CD4-positive, alpha-beta T cell treated with Interleukin-17A for 1 hour (primary cell): ENCODE measurements at places on chromosomes 12 and 14.

GRCh38 chr12:75747572-75748021 lies 236.2 kb upstream of the KRR1 start:
- no peak for DNase-seq

DNA sequence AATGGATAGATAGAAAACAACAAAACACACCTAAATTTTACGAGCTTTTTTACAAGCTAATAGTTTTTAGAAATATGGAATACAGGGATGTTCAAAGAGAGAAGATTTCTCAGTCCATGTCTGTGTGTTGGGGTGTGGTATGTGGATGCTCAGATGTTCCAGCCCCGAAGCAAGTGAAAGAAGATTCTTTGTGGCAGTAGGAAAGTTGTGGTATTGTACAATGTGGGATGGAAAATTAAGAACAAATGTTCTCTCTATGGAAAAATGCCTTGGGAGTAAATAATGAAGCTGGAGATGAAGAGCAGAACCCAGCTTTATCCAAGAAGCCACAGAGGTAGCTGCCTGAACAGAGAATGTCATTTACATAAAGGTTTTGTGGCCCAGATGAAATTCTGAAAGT lies 150.3 kb upstream of the PRKD1 start:
- no peak for DNase-seq

DNA sequence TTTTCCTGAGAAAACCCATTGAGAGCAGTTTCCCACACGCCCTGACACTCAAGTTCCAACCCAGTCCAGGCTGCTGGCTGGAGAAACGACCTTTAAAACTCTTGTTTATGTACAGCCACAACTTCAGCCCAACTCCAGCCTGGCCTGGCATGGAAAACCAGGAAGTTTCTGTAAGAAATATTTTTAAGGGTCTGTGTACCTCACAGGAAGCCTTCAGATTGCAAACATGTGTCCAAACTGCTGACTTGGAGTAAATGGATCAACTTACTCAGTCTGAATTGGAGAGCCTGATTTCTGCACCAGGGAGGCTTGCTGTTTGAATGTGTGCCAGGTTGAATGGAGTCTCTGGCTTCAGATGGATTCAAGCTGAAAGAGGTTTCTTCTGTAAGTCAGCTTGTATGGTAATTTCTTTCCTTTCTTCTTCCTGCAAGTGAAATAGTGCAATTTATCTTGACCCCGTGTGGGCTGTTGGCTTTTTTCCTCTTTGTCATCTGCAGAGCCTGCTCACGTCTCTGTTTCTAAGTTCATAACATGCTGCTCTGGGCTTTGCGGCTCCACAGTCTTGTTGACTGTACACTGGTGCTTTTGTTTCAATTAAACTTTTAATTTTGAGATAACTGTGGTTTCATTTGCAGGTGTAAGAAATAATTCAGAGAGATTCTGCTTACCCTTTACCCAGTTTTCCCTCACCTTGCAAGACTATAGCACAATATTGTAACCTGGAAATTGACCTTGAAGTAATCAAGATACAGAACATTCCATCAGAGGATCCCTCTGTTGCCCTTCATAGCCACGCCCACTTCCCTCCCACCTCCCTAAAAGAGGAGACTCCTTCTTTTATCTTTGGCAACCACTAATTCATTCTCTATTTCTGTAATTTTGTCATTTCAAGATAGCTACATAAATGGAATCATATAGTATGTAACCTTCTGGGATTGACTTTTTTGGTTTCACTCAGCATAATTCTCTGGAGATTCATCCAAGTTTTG lies 109.7 kb upstream of the PRMT8 start:
- no peak for DNase-seq

GRCh38 chr12:40226705-40227104 lies 1.9 kb downstream of the LRRK2 start:
- no peak for DNase-seq

DNA sequence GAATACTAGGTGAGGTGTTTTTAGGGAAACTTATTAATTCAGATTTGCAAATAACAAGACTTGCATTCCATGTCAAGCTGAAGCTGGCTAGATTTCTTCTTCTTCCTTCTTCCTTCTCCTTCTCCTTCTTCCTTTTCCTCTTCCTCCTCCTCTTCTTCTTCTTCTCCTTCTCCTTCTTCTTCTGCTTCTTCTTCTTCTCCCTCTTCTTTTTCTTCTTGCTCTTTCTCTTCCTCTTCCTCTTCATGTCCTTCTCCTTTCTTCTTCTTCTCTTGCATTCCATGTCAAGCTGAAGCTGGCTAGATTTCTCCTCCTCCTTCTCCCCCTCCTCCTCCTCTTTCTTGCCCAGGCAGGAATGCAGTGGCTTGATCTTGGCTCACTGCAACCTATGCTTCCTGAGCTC lies 297.8 kb downstream of the PRKD1 start:
- no peak for DNase-seq

DNA sequence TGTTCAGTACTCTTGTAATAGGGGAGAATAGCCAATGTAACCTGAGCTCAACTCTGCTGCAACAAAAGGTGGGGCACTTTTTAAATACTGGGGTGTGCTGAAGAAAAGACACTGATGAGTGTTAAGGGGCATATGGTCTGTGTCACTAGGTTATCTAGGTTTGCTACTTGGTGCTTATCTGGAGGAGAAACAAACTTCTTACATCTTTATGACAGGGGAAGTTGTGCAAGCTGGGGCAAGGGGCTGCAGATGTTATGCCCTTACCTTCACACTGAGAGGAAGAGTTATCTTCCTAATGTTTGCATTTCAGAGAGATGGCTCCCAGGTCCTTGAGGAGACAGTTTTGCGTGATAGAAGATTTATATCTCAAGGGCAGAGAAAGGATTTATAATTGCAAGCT lies 90.9 kb upstream of the PKP2 start:
- DNase-seq, result no peak

DNA sequence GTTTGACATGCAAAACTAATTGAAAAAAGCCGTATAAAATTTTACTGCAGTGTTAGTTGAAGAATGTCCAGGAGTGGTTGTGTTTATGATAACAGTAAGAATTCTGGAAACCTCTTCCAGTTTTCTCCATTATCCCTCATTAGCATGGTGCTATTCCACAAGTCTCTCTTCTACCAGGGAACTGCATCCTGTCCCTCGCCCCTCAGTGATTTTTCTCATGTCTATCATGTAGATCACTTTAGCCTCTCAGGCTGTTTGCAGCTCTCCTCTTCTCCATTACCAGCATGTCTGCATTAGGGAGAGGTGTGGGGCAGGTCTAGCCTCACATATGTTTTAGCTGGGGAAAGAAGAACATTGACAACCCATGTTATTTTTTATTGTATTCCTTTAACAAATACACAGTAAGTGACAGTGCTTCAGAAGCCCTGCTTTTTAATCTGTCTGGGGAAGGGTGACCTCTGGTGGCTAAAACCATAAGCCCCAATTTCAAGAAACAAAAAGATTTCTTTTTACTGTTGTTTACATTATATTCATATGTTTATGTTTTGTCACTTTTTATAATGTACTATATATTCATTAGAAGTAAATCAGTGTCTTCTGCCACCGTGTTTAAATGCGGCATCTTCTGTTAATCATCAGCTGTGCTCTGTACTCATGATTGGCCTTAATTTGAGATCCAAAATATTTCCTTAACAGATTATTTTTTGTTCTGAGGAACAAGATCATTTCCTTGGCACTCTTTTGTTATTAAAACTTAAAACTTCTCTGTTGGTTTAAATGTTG lies 70.7 kb downstream of the RASSF8 start:
- DNase-seq, result peak; percentile 20

DNA sequence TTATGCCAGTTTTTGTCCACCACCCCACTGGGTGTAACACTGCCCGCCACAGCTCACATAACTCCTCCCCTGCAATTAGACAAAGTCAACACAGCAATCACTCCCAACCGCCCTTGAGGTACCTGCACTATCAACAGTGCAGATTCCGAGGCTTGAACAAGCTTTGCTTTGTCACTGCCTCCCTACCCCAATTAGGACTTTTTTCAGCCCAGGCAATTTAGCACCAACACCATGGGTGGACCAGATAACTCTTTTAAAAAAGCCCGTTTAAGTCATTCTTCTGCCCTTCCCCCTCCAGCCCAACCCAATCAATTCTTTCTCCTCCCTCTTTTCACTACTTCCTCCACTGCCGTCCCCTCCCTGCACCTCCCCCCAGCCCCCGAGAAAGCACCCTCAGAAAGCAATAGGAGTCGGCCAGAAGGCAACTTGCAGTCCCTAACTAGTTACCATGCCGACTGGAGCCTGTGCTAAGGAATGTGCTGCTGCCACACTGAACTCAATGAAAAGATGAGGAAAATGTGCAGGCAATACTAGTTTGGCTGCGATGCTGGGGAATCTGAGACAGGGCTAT lies 45.7 kb upstream of the OTX2 start:
- DNase-seq, result no peak

DNA sequence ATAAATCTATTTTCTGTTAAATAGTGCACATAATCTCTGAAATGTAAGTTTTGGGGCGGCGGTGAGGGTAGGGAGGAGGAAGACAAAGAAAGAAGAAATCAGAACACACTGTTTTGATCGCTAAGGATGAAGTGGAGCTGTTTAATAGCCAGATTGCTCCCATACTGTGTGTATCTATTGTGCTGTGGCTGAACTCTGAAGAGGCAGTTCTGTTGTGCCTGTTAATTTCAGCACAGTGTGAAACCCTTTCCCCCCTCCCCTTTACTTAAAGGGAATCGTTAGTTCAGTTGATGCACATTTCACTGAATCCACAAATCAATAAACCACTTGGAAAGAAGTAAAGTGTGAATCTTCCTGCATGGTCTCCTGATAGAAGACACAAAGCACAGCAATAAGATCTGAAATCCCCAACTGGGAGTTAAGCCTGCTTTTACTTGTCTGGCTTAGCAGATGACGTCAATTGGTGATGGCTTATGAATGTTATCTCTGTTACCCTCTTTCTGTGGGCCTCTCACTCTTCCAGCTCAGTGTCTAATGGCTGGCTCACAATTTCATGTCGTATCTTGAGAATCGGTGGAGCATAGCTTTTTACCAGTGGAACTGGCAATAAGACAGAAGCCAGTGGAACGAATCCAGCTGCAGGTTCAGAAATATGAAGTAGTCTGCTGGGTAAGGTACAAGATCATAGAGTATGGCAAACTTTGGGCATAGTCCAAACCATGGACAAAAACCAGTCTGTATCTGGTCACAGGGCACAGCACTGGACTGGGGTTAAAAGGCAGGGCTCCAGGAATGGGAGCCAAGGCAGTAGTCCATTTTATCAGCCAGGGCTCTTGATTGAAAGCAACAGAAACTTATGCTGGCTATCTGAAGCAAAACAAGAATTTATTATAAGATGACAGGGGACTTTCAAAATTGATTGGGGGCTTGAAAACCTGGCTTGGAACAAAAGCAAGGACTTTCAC lies 413.5 kb upstream of the SEL1L start:
- no peak for DNase-seq

DNA sequence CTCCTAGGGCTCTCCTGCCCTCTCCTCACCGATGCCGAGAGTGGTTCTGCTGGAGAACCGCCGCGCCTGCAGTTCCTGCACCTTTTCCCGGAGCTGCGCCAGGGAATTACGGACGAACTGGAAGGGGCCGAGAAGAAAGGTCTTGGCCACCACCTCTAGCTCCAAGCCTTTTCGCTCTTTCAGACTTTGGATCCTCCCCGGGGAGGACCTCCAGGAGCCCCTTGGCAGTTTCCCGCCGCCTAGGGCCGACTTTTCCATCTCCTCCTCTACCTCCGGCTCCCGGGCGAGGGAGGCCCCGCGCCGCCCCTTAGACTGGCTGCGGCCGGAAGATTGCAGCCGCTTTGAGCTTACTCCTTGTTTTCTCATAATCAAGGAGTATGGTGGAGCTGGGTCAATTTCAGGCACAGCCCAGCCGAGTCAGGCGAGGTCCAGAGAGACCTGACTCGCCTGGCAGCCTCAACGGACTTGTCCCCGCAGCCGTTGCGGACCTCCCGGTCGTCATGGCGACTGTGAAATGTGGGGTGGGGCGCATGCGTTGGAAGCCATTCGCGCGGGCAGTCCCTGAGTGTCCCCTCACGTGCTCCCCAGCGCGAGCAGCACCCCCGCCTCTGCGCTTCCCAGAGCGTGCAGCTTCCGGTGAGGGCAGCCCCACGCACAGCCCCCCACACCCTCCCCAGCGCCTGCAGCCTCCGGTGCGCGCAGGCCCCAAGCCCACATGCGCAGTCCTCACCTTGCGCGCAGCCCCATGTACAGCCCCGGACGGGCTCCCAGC lies at the start of gene DPY19L2:
DPY19L2 (minus strand) TSS at position 466 of the 772 bp plus-strand sequence; CDS start at position 366, 100 bp downstream.
- DNase-seq, result peak; percentile 66

GRCh38 chr14:35533357-35534207 lies at the start of gene INSM2:
Gene INSM2 (plus strand): TSS chr14:35534164. CDS start chr14:35534253, 89 bp downstream.
- peak; percentile 47 for DNase-seq

DNA sequence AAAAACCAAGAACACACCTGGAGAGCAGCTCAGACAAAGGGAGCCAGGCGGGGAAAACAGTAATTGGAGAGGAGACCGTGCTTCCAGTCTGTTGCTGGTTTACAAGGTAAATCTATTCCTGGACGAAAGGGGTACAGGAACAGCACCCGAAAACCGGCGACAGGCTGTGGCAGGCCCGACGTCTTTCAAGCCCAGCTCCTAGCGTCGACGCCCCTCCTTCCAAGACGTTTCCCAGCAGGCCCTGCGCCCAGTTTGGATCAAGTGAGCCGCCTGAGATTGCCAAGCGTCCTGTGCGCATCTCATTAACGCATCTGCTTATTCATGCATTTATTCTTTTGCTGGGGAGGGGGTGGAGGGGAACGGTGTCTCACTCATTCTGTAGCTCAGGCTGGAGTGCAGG lies 1.4 kb downstream of the C12orf56 start:
- no peak for DNase-seq

DNA sequence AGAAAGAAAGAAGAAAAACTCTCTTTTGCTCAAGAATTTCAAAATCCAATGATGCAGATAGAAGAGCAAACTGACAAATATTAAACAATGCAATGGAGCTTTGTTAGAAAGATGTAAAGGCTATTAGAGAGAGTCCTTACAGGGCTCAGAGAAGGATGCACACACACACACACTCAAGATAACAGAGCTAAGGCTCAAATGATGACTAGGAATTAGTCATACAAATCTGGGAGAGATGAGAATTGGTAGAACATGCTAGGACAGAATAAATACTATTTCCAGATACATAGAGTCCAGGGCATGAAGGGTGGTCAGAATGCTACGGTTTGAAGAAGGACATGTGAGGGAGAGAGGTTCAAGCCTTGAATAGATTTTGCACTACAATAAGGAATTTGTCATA lies 650.1 kb upstream of the MDGA2 start:
- DNase-seq, result no peak

DNA sequence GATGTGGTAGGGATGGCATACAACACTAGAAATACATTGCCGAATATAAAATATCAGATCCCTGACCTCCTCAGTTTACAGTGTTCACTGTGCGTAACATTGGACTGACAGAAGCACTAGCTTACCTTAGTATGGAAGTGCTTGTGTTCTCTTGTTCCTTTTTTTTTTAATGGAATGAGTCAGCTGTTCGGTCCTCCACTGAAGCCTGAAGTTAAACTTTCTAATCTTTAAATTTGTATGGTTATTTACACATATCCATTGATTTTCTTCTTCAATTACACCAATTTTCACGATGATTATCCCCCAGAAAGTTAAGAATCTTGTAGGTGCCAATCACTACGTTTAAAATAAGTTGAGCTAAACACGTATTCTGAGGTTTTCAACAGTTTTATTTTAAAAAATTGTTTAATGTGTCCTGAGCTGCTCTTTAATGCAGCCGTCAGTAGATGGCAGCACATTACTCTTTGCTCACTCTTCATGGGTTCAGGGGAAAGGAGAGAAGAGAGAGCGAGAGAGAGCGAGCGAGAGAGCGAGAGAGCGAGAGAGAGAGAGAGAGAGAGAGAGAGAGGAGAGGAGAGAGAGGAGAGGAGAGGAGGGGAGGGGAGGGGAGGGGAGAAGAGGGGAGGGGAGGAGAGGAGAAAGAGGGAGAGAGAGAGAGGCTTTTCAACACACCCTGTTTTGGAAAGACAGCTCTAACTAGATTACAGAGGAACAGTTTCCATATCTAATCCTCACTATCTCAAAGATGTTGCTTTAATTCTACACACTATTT lies 134.7 kb upstream of the SCAF11 start:
- peak; percentile 78 for DNase-seq
